Activated CD4-positive, alpha-beta T cell treated with anti-CD3 and anti-CD28 coated beads, Interleukin-2, amount 10 ng/mL, durations not matched to agents 7 days and 5 days (primary cell): ENCODE measurements at places on chromosomes 12 and 14. TPM values are rescaled to one million over a fixed set of nuclear protein-coding genes. Genes with fewer than 3 reads are reported as not detected.

The AJUBA gene
- total RNA-seq, result 1.3 TPM

The ST8SIA1 gene
- 0.62 TPM for total RNA-seq

The PTPN21 gene
- not detected for total RNA-seq

The IQSEC3 gene
- total RNA-seq, result not detected

The TRIM9 gene
- total RNA-seq, result 0.30 TPM

- DNase-seq, result no peak
- peaks cover 31% of the 10 kb centered on the region for H3K4me1 ChIP-seq
- H3K27ac ChIP-seq, result no peak overlapping the region
- H3K4me3 ChIP-seq, result no peak overlapping the region
- no peaks in the 10 kb centered on the region for H3K27me3 ChIP-seq
- peaks cover 46% of the 10 kb centered on the region for H3K36me3 ChIP-seq
Measured at GRCh38 chr14:64196814-64197411, 97.3 kb downstream of the ESR2 start.

DNA sequence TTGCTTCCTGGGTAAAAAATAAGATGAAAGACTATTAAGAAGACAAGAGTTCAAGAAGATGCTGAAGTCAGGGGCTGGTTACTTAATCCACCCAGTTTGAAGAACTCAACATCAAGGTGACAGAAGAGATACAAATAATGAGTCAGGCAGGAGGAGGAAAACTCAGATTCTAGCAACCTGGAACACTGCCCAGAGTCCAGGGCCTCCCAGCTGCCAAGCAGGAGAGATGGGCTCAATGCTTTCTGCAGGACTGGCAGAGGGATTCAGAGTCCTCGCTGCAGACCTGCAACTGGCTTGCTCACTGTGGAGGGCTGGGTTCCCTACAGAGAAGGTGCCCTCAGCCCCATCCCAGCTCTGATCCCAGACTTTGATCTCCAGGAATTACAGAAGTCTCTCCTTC is 28.6 kb upstream of the CEBPE start:
- H3K27me3 ChIP-seq, result peaks cover 13% of the 10 kb centered on the region
- no peak overlapping the region for H3K27ac ChIP-seq
- no peak overlapping the region for H3K4me3 ChIP-seq
- H3K4me1 ChIP-seq, result no peaks in the 10 kb centered on the region

- no peaks in the 10 kb centered on the region for H3K27me3 ChIP-seq
- peaks cover 36% of the 10 kb centered on the region for H3K4me1 ChIP-seq
- no peak for DNase-seq
- peaks cover 22% of the 10 kb centered on the region for H3K36me3 ChIP-seq
- H3K27ac ChIP-seq, result peak overlapping the region; percentile 100
Measured at GRCh38 chr12:43805149-43805859, 813 bp downstream of the TWF1 start.

DNA sequence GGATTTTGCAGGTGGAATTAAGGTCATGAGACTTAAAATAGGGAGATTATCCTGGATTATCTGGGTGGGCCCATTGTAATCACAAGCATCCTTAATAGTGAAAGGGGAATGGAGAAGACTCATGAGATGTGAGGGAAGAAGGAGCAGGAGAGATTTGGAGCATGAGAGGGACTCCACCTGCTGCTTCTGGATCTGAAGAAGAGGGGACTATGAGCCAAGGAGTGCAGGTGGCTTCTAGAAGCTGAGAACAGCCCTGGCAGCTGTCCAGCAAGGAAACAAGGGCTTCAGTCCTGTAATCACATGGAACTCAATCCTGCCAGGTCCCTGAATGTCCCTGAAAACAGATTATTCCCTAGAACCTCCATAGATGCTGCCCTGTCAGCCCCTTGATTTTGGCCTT is 67.8 kb downstream of the PELI2 start:
- H3K27ac ChIP-seq, result no peak overlapping the region
- no peak for DNase-seq
- no peak overlapping the region for H3K4me3 ChIP-seq
- no peaks in the 10 kb centered on the region for H3K27me3 ChIP-seq
- H3K36me3 ChIP-seq, result peaks cover 4% of the 10 kb centered on the region

GRCh38 chr14:60642270-60643140 is 6.8 kb downstream of the SIX1 start:
- H3K4me3 ChIP-seq, result peak overlapping the region; percentile 19
- peaks cover 23% of the 10 kb centered on the region for H3K4me1 ChIP-seq
- H3K36me3 ChIP-seq, result peaks cover 10% of the 10 kb centered on the region
- DNase-seq, result no peak

- no peaks in the 10 kb centered on the region for H3K36me3 ChIP-seq
- no peak for DNase-seq
- no peaks in the 10 kb centered on the region for H3K4me1 ChIP-seq
Measured at GRCh38 chr14:95765051-95765450, 51.1 kb upstream of the TCL1A start.

- H3K4me1 ChIP-seq, result peaks cover 34% of the 10 kb centered on the region
- peak overlapping the region; percentile 95 for H3K27ac ChIP-seq
- DNase-seq, result no peak
- peak overlapping the region; percentile 93 for H3K4me3 ChIP-seq
- H3K27me3 ChIP-seq, result no peaks in the 10 kb centered on the region
- H3K36me3 ChIP-seq, result peaks cover 31% of the 10 kb centered on the region
Measured at GRCh38 chr14:60093606-60094005, 1.9 kb downstream of the PCNX4 start.

DNA sequence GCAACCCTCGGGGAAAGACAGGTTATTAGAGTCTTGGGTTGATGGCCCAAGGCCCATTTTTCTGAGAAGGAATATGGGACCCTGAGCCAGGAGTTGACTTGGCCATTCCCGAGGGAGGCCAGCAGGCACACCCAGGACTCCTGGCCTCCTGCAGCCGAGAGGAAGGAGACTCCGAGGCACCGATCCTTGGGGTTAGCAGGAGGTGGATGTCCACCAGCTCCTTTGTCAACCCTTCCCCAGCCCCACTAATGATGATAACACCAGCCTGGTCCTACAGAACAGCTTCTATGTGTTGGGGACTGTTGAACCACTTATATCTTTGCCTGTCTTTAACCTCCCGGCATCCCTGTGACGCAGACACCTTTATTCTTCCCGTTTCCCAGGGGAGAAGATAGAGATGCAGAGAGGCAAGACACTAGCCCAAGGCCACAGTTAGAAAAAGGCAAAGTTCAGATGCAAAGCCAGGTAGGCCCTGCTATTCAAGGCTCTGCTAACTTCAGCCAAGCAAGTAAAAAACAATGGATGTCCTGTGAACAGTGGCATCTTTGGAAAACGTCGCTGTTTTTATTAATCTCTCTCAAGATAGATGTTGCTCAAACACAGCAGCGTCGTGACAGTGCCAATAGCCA is 767.3 kb upstream of the TBX3 start:
- H3K4me1 ChIP-seq, result peaks cover 7% of the 10 kb centered on the region
- peaks cover 23% of the 10 kb centered on the region for H3K27me3 ChIP-seq
- H3K27ac ChIP-seq, result no peak overlapping the region

GRCh38 chr12:12645485-12645884 is 33.8 kb downstream of the CREBL2 start:
- H3K36me3 ChIP-seq, result peaks cover 79% of the 10 kb centered on the region
- peak; percentile 41 for DNase-seq
- no peaks in the 10 kb centered on the region for H3K27me3 ChIP-seq
- H3K4me3 ChIP-seq, result no peak overlapping the region
- H3K4me1 ChIP-seq, result peaks cover 8% of the 10 kb centered on the region
- peak overlapping the region; percentile 54 for H3K27ac ChIP-seq

DNA sequence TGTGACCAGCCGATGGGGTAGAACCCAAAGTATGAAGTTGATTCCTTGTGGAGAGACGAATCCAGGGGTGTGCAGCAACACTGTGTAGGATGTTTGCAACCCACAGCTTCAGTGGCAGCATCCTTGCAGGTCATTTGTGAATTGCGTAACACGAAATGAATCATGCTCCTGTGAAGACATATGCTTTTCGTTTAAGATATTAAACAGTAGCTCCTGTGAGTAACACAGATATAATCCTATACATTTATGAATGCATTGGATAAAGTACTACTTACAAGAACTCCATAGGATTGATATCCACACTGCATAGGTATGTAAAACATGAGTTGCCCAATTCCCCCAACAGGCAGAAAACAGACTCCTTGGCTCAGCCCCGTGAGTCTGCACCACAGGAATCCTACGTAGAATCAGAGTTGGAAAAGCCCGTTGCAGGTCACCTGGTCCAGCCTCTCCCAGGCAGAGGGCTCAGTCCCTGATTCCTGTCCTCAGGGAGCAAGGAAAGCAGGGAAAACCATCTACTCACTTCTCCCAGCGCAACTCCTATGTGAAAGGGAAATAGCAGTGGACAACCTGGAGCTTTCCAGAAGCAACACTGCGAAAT is 75.8 kb downstream of the GPATCH2L start:
- H3K4me3 ChIP-seq, result no peak overlapping the region
- no peaks in the 10 kb centered on the region for H3K4me1 ChIP-seq
- no peak for DNase-seq
- no peak overlapping the region for H3K27ac ChIP-seq

GRCh38 chr12:83323866-83324265 is 637.2 kb downstream of the TMTC2 start:
- no peak overlapping the region for H3K27ac ChIP-seq
- no peak overlapping the region for H3K4me3 ChIP-seq
- H3K36me3 ChIP-seq, result no peaks in the 10 kb centered on the region

GRCh38 chr12:57012600-57013465 is 3.5 kb downstream of the TAC3 start:
- H3K27me3 ChIP-seq, result peaks cover 17% of the 10 kb centered on the region
- peak overlapping the region; percentile 25 for H3K27ac ChIP-seq
- H3K4me3 ChIP-seq, result no peak overlapping the region
- no peaks in the 10 kb centered on the region for H3K36me3 ChIP-seq
- DNase-seq, result no peak

DNA sequence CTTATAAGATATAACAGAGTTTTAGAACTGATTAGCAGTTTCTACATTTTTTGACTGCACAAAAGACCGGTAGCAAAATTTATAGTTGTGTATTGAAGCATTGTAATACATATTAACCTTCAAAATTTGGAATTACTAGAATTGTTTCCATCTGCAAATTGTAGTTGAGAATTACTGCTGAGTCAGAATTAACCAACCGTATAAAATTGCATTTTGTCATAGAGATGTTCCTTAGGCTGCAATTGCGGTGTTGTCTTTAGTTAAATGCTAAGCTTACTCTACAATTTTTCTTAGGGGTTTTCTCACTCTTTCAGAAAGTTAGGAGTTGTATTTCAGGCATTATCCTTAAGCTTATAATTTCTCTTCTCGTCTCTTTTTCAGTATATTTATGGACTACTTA is 132.2 kb downstream of the PLEKHA5 start:
- DNase-seq, result no peak
- no peak overlapping the region for H3K4me3 ChIP-seq
- H3K27ac ChIP-seq, result no peak overlapping the region
- no peaks in the 10 kb centered on the region for H3K4me1 ChIP-seq
- H3K36me3 ChIP-seq, result no peaks in the 10 kb centered on the region
